ENCODE measurements at places on chromosomes 16 and 17.

DNA sequence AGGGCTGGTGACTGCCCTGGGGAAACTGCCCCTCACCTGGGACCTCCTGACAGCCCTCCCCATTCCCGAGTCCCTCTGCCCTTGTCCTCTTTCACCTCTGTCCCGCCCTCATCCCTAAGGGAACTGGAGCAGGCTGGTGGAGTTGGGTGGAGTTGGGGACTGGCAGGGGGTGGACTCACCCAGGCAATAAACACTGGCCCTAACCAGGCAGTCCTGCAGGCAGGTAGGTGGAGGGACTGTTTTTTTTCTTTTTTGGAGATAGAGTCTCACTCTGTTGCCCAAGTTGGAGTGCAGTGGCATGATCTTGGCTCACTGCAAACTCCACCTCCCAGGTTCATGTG, 11.7 kb downstream of the GCGR start:
- DNase-seq: no peak

DNA sequence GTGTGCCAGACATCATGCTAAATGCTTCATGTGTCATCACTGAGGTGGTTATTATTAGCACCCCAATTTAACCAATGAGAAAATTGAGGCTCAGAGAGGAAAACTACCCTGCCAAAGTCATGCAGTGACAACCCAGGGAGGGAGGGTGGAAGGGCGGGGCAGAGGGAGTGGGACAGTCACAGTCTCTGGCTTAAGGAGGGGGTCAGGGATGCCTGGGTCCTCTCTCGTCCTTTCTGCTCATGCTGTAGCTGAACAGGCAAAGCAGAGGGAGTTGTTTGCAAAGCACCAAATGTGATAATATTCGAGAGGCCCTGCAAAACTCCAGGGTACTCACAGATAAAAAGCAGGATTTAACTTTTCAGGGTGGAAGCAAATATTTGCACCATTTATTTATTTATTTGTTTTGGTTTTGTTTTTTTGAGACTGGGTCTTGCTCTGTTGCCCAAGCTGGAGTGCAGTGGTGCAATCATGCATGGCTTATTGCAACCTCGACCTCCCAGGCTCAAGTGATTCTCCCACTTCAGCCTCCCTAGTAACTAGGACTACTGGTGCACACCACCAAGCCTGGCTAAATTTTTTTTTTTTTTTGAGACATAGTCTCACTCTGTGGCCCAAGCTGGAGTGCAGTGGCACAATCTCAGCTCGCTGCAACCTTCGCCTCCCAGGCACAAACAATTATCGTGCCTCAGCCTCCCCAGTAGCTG, 47.9 kb upstream of the NKD1 start:
- DNase-seq: no peak

- no peak for DNase-seq
These were observed 47.5 kb upstream of the ZCCHC14 start for GRCh38 chr16:87540072-87540896.

DNA sequence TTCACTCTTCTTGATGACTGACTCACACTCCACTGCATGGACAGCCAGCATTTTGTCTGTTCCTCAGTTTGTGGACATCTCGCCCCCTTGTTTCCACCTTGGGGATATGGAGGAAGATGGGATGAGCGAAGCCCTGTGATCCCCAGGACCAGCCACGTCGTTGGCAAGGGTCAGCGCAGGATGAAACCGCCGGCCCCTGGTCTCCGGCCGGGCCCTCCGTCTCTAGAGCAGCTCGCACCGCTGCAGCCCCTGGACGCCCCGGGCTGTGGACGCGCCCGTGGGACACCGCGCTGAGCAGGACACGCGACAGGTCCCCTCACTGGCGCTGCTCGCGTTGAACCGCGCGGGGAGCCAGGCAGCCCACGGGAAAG, 604 bp upstream of the ZC3H18 start:
- no peak for DNase-seq

GRCh38 chr17:7296189-7296861, 1.9 kb upstream of the YBX2 start:
- DNase-seq: peak; percentile 70

DNA sequence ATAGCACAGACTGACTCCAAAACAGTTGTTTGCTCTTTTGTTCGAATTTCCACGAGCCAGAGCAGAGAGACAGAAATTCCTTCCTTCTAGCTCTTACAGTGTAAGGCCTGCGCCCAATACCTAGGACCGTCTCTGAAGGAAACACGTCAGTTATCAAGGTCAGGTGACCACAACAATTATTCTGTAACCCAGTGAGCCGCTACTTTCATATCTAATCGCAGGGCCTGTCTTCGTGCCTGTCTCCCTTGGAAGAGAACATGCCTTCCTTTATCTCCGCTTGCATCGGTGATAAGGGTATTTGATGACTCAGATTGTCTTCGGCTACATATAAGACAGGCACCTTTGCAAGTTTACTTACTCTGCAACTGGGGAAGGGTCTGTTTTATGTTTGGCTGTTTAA, 288.0 kb downstream of the MAF start:
- no peak for DNase-seq

- no peak for DNase-seq
These were observed 59.4 kb downstream of the RTN4RL1 start for GRCh38 chr17:1965556-1966273.

Measured in Caki2 (cell line).